Pulmonary artery endothelial cell (primary cell): ENCODE measurements at places on chromosomes 7 and 10. TPM values are rescaled to one million over a fixed set of nuclear protein-coding genes. Genes with fewer than 3 reads are reported as not detected.
A peak's percentile ranks its signal among the peaks of the same experiment; 100 is the strongest.

XRCC2 gene
- total RNA-seq = 3.8 and 6.7 TPM in 2 replicates

CRYGN gene
- total RNA-seq = not detected in 2 replicates

OPN1SW gene
- total RNA-seq = not detected in 2 replicates

MLXIPL gene
- total RNA-seq = not detected in 2 replicates

C7orf57 gene
- under 0.01 and 0.11 TPM in 2 replicates for total RNA-seq

TMEM196 gene
- total RNA-seq = not detected in 2 replicates

PPP1R9A gene
- total RNA-seq = 4.1 and 9.3 TPM in 2 replicates

SPDYE1 gene
- total RNA-seq = not detected in 2 replicates

TSPAN12 gene
- total RNA-seq = 33.3 and 34.0 TPM in 2 replicates

LEP gene
- not detected in 2 replicates for total RNA-seq

- no peak for DNase-seq
Measured at GRCh38 chr7:37598824-37599223, 84.7 kb upstream of the GPR141 start.

- DNase-seq = peak; percentile 29
Measured at GRCh38 chr7:82578430-82578829, 134.9 kb upstream of the CACNA2D1 start.

- DNase-seq = no peak
Measured at GRCh38 chr10:132783940-132784865, 1.7 kb downstream of the NKX6-2 start.

DNA sequence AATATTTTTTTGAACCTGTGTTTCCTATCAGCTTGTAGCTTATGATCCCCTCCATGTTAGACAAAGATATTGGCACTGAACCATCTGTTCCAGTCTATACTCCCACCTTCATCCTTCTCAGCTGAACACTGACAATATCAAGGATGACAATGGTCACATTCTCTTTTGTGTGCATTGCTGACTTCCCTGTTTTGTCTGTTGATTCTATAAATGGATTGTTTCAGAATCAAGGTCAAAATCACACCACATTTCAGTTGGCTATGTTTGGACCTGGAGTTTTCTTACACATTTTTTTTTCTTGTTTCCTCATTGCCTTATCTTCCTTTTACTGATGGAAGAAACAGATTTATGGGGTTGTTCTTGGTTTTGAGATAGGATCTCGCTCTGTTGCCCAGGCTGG is 11.3 kb upstream of the SMURF1 start:
- no peak for DNase-seq

DNA sequence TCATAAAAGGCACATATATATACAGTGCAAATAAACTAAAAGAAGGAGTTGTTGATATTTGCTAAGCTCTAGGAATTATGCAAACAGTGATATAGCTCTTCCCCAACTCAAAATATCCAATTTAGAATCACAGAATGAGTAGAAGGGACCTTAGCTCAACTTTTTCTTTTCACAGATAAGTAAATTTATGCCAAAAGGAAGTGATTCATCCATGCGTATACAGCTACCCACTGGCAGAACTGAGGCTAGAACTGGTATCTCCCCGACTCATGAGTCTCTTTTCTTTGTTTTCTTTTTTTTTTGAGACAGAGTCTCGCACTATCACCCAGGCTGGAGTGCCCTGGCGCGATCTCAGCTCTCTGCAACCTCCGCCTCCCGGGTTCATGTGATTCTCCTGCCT is 54.2 kb upstream of the SVIL start:
- DNase-seq = peak; percentile 63

DNA sequence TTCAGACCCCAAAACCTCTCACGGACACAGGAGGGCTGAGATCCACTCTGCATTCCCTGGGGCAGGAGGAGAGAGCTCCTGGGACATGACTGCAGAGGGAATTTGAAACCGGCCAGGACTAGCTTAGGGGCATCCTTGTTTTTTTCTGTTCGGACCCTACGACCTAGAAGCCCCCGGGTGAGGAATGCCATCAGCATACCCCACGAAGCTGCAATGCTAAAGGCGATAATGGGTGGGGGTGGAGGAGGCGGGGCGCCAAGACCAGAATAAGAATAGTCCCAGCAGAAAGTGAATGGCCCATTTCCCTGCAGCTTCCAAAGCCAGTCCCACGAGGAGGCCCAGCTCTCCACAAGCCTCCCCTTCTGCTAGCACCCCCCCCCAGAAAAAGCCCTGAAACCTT is 4.0 kb downstream of the PDGFA start:
- no peak for DNase-seq

DNA sequence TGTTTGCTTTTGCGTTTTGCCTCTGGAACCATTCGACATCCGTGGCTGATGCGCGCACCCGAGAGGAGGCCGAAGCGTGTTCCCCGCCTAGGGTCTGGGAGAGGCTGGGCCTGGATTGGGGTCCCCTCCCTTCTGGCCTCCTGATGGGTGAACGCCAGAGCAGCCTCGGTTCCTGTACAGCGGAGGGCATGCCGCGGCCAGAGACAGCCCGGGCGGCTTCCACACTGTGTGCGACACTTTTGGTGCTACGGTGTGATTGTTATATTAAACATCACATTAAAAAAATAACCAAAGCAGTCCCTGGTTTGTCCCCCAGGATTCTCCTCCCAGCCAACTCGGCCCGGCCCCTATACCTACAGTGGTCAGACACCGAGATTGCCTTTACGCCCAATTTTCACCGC is 3.7 kb upstream of the HOXA7 start:
- no peak for DNase-seq

DNA sequence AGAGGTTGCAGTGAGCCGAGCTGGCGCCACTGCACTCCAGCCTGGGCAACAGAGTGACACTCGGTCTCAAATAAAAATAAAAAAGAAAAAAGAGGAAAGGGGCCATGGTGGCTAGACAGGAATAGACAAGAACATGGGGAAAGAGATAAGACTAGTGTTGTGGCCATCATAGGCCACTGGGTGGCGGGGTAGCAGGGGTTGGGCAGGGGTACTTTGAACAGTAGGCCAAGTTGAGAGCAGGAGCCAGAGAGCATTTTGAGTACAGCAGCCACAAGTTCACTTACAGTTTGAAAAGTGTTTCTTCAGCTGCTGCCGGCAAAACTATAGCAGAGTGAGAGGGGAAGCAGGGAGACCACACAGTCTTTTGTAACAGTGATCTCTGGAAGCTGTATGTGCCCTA is 656.0 kb downstream of the CNTNAP2 start:
- DNase-seq = no peak

GRCh38 chr10:79981450-79982361 is 32.8 kb upstream of the SFTPD start:
- no peak for DNase-seq

GRCh38 chr10:47037654-47038425 is 126.6 kb downstream of the PTPN20 start:
- DNase-seq = no peak

GRCh38 chr7:116337018-116337417 is 126.7 kb downstream of the TES start:
- no peak for DNase-seq

DNA sequence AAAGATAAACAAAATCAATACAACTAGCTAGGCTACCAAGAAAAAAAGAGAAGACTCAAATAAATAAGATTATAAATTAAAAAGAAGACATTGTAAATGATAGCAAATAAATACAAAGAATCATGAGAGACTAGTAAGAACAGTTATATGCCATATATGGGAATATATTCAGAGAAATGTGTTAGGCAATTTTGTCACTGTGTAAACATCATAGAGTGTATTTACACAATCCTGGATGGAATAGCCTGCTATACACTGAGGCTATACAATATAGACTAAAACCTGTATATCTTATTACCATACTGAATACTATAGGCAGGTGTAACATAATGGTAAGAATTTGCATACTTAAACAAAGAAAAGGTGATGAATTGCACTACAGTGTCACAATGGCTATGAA is 717.4 kb downstream of the PARD3 start:
- DNase-seq = no peak

GRCh38 chr7:51459809-51460208 is 143.2 kb upstream of the COBL start:
- DNase-seq = no peak

GRCh38 chr10:12484941-12485805 is 135.8 kb downstream of the CAMK1D start:
- no peak for DNase-seq
